ENCODE measurements at places on chromosomes 2 and 18.

DNA sequence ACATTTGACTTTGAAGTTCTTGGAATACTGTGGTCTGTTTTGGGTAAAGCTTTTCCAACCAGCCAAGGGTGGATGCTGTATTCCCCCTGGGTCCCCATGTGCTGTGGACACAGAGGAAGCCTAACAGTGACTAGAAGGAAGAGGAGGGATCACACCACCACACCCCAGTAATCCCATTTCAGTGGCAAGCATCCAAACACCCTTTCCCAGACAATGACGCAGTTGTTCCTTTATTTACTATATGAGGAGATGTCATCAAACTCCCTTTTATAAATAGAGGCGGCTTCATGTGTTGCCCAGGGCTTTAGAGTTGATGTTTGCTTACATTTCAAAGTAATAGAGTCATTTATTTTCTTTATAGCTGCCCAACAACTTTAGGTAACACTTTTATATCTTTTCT is 959.4 kb upstream of the GYPC start:
- no peak for DNase-seq

DNA sequence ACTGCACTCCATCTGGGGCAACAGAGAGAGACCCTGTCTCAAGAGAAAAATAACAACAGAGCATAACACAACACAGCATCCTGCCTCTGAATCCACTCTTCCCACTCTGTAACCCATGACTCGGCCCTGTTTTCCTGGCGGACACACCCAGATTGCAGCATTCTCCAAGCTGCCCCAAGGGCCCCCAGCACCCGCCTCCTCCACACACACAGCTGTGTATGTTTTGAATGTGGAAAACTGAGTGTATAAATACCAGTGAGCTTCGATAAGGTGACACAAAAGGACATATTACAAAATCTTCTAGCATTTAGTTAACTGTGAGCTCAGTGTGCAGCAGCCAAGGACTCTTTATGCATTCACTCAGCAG is 13.0 kb downstream of the IMPA2 start:
- DNase-seq: no peak

DNA sequence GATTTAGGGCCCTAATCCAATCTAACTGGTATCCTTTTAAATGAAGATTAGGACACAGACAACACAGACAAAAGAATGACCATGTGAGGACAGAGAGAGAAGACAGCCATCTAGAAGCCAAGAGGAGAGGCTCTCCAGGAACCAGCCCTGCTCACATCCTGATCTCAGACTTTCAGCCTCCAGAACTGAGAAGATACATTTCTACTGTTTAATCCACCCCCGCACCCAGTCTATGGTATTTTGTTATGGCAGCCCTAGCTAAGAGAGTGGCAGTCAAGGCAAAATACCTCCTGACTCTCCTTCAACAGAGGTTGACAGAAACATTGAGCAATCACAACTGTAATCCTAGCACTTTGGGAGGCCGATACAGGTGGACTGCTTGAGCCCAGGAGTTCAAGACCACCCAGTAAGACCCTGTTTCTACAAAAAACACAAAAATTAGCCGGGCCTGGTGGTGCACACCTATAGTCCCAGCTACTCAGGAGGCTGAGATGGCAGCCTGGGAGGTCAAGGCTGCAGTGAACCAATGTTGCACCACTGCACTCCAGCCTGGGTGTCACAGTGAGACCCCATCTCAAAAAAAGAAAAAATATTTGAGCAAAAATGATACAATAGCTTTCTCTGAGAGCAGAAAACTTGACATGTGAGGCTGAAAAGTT is 34.7 kb downstream of the WDR33 start:
- no peak for DNase-seq

DNA sequence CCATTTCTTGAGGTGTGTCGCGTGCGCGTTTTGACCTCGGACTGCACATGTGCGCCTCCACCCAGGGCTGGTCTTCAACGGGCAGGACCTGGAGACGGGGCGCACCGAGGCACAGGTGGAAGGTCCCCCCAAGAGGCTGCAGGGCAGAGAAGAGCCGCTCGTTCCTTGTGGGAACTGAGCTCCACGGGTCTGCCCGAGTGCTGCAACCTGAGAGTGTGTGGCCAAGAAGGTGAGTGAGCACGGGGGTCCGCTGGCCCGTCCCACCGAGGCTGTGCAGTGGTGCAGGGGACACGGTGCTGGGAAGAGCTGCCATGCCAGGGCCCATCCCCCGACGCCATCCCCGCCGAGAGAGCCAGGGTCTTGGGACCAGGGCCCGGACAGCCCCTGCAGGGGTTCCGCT is 268.3 kb downstream of the GALR1 start:
- DNase-seq: no peak

DNA sequence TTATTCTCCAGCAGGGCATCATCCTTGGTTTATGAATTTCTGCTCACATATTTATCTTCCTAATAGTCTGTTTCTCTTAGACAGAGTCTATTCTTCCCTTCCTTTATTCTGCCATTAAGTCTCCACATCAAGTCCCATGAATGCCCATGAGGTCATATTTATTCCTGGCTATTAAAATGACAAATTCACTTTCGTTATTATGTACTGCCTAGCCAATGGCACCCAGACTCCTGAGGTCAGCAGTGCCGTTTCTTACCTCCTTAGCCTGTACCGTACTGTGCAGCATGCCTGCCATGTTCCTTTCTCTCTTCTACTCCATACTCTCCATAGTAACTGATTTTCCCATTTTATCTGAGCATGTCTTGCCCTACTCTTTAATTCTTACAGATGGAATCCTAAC is 82.3 kb upstream of the SPTBN1 start:
- DNase-seq: no peak

DNA sequence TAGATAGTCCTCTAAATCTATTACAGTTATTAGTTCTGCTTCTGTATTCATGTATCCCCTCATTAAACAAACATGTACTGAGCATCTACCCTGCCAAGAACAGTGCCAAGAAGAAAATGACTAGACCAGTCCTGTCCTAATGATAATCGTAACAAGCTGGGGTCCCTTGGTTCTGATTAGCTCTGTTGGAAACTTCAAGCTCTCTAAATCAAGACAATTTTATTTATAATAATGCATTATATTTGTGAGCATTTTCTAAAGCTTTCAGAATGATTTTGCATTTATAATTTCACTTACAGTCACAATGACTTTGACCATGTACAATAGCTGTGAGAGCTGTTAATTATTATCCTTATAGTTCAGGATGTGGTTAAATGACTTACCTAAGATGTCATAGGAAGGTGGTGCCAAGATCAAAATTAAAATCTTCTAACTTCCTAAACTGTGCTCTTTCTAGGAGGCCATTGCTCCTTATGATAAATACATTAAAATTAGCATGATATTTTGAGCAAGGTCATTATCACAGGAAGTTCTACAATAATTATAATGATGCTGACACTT is 336.5 kb upstream of the SLC39A10 start:
- DNase-seq: no peak

GRCh38 chr18:48657447-48658120 is 118.8 kb downstream of the CTIF start:
- no peak for DNase-seq

- DNase-seq: peak; percentile 49
These were observed 25.5 kb upstream of the YWHAQ start for GRCh38 chr2:9656270-9656766.

GRCh38 chr2:124542932-124543640 is 518.0 kb downstream of the CNTNAP5 start:
- DNase-seq: no peak

GRCh38 chr18:54776282-54776977 is 51.8 kb upstream of the RAB27B start:
- no peak for DNase-seq

DNA sequence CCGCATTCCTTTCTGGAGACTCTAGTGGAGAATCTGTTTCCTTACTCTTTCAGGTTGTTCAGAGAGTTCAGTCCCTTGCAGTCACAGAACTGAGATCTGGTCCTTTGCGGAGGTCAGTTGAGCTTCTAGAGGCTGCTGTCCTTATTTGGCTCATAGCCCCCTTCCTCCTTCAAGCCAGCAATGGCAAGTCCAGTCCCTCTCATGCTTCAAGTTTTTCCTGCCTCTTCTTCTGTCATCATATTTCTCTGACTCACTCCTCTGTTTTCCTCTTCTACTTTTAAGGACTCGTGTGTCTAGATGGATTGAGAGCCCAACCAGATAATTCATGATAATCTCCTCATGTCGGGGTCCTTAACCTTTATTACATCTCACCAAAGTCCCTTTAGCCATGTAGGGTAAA is 173.5 kb upstream of the FOSL2 start:
- DNase-seq: no peak

GRCh38 chr2:65278531-65278981 is 50.9 kb downstream of the ACTR2 start:
- DNase-seq: no peak

- DNase-seq: no peak
These were observed 27.3 kb upstream of the MGAT5 start for GRCh38 chr2:134226601-134227000.

DNA sequence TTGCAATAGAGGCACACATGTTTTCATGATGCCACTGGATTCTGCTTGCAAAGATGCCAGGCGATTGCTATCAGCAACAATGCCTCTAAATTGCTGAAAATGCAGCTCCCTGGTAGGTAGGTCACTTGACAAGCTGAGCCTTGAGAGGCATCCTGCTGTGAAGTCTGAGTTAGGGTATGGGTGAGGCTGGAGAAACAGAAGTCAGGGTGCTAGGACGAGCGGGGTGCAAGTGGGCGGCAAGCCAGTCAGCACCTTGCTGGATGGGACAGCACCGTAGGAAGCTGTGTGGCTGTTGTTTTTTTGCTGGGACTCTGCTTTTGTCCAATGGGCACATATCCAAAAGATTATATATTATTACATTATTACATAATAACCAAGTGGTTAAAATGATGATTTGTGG is 10.5 kb upstream of the CLIP4 start:
- no peak for DNase-seq

- no peak for DNase-seq
These were observed 70.1 kb upstream of the STPG4 start for GRCh38 chr2:47225061-47225783.

GRCh38 chr2:15633971-15634346 is 42.3 kb downstream of the DDX1 start:
- no peak for DNase-seq

DNA sequence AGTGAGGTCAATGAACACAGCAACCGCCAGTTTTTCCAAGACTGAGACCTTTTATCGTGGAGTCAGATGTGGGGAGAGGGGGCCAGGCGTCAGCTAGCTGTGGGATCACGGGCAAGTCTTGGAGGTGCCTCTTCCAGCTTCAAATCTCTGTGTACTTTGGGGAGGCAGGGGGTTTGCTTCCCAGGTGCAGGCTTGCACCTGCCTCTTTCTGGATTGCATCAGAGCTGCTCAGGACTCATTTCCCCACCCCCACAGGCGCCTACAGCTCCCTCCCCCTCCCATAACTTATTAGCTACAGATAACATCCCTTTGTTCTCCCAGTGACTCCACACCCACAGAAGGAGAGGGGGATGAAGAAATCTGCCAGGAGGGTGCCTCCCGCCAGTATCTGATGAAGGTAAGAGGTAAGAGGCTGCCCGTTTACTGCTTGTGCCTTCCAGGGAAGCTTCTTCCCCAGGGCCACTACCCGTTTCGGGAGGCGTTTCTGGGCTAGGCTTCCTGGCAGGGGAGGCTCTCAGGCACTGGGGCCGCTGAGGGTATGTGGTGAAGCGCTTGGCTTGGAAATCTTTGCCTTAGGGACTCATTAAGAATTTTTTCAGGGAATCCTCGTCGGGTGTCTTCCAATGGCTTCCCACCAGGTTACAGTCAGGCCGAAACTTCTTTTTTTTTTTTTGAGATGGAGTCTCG is 18.8 kb upstream of the MRPL33 start:
- no peak for DNase-seq
